Stimulated activated effector memory CD8-positive, alpha-beta T cell treated with anti-CD3 and anti-CD28 coated beads, Interleukin-12 subunit alpha, Interleukin-12 subunit beta, amount 100 ng/mL, for 72 hours (primary cell): ENCODE measurements at places on chromosomes 6 and 20.

DNA sequence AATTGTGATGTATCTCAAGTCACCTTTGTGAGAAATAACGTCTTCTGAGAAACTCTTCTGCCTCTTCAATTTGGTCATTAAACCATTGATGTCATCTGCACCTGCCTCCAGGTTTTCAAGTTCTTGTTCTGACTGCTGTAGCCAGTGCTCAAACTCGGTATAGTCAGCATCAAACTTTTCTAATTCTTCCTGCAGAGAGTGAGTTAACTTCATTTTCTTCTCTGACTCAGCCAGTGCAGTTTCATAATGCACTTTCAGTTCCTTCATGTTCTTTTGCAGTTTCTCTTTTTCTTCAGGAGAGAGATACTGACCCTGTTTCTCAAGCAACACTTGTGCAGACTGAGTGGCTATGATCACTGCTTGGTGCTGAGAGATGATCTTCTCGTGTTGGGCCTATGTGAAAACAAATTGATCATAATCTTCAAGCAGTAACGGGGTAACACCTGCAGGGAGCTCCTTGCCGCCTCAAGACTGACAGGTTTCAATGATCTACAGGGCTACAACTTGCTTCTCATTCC, 48.8 kb downstream of the DST start:
- DNase-seq, result no peak

GRCh38 chr6:29723666-29724588, 693 bp downstream of the HLA-F start:
- DNase-seq, result peak; percentile 40

- DNase-seq, result no peak
Observed at GRCh38 chr6:113651120-113651519, 206.0 kb upstream of the MARCKS start.

- no peak for DNase-seq
Observed at GRCh38 chr20:16007164-16007563, 566.1 kb downstream of the KIF16B start.

DNA sequence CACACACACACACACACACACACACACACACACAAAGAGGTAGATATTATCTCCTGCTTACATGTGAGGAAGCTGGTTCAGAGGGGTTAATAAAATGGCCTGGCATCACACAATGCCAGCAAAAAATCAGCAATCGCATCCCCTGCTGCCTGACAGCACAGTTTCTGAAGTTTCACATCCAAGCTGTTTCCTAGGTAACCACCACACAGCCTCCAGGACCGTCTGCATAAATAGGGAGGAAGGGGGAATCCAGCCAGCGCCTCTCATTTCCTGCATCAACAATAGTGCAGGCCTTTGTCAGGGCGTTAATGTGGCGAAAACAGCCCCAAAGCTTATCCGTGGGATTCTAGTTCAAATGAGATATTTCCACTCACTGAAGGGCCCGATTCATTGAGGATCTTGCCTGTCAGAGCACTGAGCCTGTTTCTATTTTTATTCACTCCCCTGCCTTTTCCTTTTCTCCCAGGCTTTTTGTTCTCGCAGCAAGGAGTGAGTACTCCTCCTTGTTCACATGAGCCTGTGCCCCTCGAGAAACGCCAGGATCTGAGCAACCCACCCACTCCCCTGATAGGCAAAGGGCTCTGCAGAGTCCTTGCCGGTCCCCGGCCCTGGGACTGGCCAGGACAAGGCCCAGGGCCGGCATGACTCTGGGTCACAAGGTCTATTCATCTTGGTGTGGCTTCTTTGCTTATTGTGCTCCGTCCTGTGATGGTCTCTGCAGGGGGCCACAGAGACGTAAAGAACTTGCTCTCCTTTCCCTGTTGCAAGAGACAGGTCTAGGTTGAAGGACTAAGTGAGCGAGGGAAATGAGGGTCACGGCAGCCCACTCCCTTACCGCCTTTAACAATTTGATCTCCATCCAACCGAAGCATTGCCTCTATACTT, 32.7 kb downstream of the TUBB2B start:
- DNase-seq, result no peak

GRCh38 chr20:63238514-63239125, 2.9 kb downstream of the BIRC7 start:
- no peak for DNase-seq
